ENCODE measurements at places on chromosomes 11 and 22.
A peak's percentile ranks its signal among the peaks of the same experiment; 100 is the strongest.

- no peak for DNase-seq
Observed at GRCh38 chr11:404551-405264, 10.1 kb downstream of the SIGIRR start.

DNA sequence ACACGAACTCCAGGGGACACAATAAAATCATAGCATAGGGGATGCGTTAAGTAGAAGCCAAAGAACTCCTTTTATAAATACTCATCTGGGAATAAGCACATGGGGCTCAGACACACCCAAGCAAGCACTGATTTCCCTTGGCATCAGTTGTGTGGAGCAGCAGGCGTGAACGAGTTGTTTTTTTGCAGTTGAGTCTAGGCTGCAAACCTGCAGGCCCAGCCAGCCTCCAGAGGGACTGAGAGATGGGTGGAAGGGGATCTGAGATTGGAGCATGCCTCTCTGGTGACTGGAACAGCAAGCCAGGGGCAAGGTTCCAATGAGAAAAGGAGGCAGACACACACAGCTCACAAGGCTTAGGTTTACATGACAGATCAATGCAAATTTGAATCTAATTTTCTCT lies 27.4 kb upstream of the SEZ6L start:
- DNase-seq: no peak

DNA sequence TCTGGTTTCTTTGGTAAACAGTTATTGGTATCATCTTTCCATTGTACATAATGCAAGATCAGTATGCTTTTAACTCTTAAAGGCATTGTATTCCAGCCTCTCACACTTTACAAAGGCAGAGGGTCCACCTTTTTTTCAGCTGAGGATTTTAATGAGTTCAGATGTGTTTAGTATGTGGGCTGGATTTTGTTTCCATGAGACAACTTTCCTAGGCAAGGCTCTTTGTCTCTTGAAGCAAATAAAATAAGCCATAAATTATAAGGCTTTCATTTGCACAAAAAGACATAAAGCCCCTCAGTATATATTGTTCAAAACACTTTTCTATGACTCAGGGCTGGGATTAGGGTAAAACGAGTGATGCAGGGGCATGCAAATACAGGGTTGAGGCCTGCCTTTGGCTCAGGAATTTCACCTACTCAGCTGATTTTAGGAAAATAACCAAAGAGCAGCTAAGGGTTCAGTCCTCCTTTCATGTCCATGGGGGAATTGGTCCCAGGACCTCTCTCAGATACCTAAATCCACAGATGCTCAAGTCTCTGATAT lies 7.6 kb downstream of the MMP20 start:
- no peak for DNase-seq

- no peak for DNase-seq
Observed at GRCh38 chr11:114909866-114910265, 231.5 kb downstream of the NXPE2 start.

DNA sequence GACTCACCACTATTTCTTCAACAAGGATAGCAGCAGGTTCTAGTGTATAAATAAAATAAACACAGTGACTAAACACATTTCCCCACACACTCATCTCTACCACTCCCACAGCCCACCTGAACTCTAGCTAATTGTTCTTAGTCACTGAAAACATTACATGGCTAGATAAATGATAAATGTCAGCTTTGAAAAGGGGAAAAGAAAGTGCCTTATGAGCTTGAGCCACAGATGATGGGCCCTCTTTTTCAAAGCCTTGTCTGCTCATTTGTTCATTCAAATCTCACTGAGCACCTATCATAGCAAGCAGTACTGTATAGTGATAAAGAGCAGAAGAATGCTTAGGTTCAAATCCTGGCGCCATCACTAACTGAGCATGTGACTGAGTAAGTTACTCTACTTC lies 58.3 kb downstream of the SIK3 start:
- DNase-seq: no peak

- no peak for DNase-seq
Observed at GRCh38 chr11:46472662-46472994, 81.1 kb upstream of the CHRM4 start.

DNA sequence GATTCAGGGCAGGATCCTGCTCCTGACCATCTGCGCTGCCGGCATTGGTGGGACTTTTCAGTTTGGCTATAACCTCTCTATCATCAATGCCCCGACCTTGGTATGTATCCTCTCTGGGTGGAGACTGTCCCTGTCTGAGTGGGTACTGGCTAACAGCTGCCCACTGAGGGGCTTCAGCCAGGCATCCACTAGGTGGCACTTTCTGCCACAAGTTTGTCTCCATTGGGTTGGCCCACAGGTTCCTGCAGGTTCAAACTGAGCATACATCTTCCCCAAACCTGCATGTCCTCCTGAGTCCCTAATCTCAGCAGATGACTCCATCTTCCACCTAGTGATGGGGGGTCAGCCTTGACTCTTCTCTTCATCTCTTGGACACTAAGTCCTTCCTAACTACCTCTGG lies 4.4 kb downstream of the SLC2A11 start:
- no peak for DNase-seq

DNA sequence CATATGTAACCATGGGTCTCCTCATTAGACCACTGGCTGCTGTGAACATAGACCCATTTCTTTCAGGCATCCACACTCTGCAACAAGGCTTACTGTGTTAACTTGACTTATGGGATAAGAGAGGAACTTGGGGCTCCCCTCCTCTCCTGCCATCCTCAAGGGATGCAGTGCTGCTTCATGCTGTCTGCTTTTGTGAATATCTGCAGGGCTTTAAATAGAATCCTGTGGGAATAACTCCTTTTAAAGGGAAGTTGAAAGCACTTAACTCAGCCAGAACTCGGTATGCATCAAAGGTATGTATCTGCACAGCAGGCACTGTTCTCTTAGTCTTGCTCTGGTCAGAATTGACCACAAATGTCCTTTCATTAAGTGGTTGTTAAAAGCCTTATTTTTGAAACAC lies 222.5 kb upstream of the KIRREL3 start:
- DNase-seq: no peak

GRCh38 chr11:70456921-70457532 lies 58.7 kb downstream of the CTTN start:
- peak; percentile 13 for DNase-seq

GRCh38 chr22:37196539-37197450 lies 8.7 kb upstream of the C1QTNF6 start:
- peak; percentile 48 for DNase-seq

- no peak for DNase-seq
Observed at GRCh38 chr22:26484360-26484706, 656 bp downstream of the SRRD start.

DNA sequence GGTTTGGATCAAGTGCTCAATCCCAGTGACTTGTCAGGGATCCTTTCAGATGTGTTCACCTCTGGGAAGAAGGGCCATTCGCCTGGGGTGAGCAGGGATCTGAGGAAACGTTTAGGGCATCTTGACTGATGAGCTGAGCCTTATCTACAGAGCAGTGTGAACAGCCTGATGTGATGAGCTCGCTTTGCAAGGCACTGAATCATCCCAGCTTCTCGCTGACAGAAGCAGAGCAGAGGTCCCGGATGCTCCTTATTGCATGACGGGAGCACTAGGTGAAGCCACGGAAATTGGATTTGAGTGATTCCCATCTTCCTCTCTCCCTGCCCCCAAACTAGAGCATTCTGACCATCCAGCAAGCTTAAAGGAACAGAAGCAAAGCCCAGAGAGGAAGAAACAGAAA lies 46.5 kb downstream of the SEZ6L start:
- DNase-seq: no peak

- DNase-seq: no peak
Observed at GRCh38 chr11:32821517-32821916, 8.2 kb upstream of the PRRG4 start.

All from hypothalamus (tissue), 51 donors.